Adrenal gland (tissue), 19 donors: ENCODE measurements at places on chromosomes 2 and 18. TPM values are rescaled to one million over a fixed set of nuclear protein-coding genes. Genes with fewer than 3 reads are reported as not detected.
A peak's percentile ranks its signal among the peaks of the same experiment; 100 is the strongest.

DNA sequence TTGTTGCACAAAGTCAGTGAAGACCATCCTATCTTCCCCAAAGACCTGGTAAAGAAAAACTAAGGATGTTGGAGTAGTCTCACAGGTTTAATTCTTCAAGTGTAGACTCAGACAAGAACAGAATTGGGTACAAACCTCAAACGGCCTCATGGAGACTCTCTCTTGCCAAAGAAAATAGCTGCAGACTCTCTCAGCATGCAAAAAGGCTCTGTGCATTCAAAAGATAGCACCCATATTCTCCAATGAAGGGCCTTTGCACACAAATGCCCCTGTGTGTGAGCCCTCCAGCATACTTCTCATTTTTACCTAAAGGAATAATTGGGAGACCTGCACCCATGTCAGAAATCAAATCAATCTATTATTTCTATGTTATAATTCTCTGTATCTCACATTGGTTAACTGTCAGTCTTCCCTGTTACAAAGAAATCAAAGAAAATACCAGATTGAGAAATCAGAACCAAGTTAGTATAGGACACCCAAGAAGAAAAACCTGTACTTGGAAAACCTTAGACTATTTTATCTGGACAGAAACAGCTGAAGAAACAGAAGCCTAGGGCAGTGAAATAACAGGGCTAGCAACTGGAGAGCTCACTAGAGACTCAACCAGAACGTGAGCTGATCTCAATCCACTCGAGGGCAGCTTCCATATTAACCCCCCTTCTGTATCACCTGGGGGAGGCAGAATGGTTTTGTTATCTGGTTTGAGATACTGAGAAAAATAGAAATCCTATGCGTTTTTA is 134.7 kb upstream of the DNAJC10 start:
- no peak overlapping the region for H3K27ac ChIP-seq
- H3K4me3 ChIP-seq, result no peak overlapping the region
- no peaks in the 10 kb centered on the region for H3K4me1 ChIP-seq
- no peaks in the 10 kb centered on the region for H3K27me3 ChIP-seq
- DNase-seq, result no peak

IL1RL1 gene
- total RNA-seq, result 21.6 TPM

MYL1 gene
- not detected for total RNA-seq

- no peak overlapping the region for H3K4me3 ChIP-seq
- no peak for DNase-seq
Observed at GRCh38 chr2:84527137-84528129, 11.1 kb downstream of the DNAH6 start.

DNA sequence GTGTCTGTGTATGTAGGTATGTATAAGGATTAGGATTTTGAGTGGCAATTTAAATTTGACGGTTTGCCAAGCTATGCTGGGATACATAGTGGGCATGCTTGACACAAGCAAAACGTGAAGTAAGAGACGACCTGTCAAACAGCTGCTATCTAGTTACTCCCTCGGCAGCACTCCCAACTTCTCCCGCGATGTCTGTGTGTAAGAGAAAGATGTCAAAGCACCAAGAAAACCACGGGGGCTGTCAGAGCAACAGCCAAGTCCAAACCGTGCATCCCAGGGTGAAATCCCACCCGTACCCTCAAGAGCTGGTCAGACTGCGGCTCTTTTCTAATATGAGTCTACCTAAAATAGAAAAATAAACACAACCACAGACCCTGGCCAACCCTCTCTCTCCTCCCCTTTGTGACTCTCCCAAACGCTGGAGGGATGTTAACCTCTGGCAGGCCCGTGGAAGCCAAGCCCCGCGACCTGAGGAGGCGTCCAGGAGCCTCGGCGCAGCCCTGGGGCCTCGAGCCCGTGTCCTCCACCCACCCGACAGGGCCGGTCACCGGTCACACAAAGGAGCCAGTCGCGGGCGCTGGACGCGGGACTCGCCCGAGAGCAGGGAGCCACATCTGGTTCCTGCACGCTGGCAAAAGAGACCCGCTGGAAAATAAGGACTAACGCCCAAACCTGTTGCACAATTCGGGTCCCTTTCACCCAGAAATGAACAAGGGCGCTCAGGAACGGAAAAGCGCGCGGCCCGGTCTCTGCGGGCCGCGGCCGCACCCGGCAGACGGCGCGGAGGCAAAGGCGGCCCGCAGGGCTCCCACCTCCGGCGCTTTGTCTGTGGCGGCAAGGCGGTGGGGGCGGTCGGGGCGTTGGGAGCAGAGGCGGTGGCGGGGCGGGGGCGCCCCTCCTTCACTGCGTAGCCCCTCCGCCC is 925 bp downstream of the SESTD1 start:
- no peaks in the 10 kb centered on the region for H3K36me3 ChIP-seq
- peak overlapping the region; percentile 96 for H3K27ac ChIP-seq
- no peaks in the 10 kb centered on the region for H3K4me1 ChIP-seq
- H3K4me3 ChIP-seq, result peak overlapping the region; percentile 56
- no peaks in the 10 kb centered on the region for H3K27me3 ChIP-seq

DNA sequence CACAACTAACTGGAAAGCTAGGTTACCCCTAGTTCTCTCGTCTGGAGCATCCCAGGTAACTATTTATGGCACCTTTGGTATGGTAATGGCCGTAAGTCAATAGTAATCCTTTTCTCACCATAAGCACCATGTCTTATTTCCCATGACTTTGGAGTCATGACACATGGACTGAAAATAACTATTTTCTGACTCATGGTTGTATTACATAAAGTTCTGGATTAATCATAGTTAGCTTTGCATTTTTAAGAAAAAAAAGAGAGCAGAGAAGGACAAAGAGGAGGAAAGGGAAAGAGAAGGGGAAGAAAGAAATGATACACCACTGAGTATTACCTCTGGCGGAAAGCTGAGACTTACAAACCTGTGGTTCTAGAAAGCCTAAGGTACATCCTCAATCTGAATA is 99.3 kb downstream of the BIN1 start:
- H3K27ac ChIP-seq, result no peak overlapping the region
- no peak for DNase-seq
- peaks cover 3% of the 10 kb centered on the region for H3K27me3 ChIP-seq
- H3K36me3 ChIP-seq, result no peaks in the 10 kb centered on the region
- no peaks in the 10 kb centered on the region for H3K4me1 ChIP-seq

RFTN2 gene
- total RNA-seq, result 5.5 TPM

DNA sequence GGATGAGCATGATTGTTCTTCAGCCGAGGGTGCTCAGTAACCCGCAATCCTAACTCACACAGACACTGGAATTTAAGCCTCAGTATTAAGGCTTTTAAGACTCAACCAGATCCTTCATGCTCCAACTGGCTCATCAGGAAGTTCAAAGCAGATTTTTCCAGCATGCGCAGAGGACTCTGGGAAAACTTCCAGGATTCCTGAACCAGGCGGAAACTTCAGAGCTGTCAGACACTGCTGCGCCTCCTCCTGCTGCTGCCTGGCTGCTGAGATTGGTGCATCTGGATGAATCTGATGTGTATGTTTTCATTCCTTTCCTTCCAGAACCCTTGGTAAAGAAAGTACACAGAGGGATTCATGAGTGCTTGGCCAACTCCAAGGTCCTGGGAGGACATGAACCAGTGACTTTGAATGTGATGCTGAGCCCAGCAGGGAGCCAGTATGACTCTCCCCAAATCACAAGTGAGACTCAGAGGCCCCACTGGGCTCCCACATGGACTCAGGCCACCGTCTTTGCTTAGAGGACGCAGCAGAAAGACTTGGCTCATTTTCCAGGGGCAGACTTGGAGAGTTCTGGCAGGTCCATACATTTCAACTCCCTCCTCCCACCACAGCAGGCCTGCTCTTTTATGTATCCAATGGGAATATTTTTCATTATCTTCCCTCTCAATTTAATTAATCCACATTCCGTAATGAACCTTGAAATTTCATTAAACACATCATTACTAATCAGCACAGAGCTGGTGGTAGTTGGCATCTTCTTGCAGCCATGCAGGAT is 143.5 kb upstream of the HDAC4 start:
- no peak for DNase-seq
- no peak overlapping the region for H3K27ac ChIP-seq
- H3K27me3 ChIP-seq, result no peaks in the 10 kb centered on the region
- H3K4me1 ChIP-seq, result no peaks in the 10 kb centered on the region
- no peaks in the 10 kb centered on the region for H3K36me3 ChIP-seq

KCNIP3 gene
- 1.7 TPM for total RNA-seq

PSMA8 gene
- total RNA-seq, result not detected

DSG4 gene
- total RNA-seq, result not detected

DNA sequence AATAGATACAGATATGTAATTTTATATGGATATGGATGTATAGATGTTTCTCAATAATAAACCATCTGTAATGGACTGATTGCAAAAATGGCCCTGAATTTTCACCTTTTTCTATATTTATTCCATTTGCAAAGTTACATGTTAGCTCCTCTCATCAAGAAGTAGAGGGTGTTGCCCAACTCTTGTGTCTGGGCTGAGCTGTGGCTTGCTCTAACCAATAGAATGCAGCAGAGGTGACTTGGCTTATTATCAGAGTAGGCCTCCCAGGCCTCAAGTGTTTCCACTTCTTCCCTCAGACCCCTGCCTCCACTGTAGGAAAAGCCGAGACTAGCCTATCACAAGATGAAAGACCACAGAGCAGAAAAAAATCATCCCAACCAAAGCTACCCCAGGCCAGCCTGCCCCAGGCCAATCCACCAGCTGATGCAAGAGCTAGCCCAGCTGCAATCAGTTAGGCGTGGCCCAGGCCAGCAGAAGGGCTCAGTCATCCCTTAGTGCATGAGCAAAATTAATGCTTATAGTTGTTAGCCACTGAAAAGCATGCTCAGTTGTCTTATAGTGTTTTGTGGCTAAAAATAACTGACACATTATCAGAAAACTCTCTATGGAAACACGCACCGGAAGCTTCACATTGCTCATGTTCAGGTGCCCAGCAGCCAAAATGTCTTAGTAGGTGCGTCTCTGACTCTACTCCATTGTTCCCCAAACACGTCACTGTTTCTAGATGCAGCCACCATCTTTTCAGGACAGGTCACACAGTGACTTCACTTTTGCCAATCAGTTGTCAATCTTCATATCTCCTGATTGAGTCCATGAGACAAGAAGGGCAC is 464.0 kb downstream of the FBXO15 start:
- H3K4me1 ChIP-seq, result no peaks in the 10 kb centered on the region
- no peaks in the 10 kb centered on the region for H3K27me3 ChIP-seq
- no peaks in the 10 kb centered on the region for H3K36me3 ChIP-seq
- no peak for DNase-seq

DNA sequence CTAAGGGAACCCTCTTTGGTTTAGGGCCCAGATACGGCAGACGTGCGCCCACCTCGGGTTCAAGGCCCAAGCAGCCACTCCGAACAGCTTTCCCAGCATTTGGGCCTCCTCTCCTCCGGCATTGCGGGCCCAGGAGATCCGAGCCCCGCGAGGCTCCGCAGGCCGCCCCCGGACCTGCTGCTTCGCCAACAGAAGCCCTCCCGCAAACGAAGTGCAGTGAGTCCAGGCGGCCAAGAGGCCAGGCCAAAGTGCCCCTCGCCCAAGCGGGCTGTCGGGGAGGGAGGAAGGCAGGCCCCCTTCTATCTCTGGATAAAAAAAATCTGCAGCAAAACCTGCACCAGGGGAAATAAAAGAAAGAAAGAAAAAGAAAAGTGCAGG is 6.0 kb downstream of the EN1 start:
- peaks cover 15% of the 10 kb centered on the region for H3K4me1 ChIP-seq
- H3K27ac ChIP-seq, result no peak overlapping the region
- H3K27me3 ChIP-seq, result peaks cover 96% of the 10 kb centered on the region
- DNase-seq, result no peak

NDC80 gene
- total RNA-seq, result 0.88 TPM

BMP10 gene
- not detected for total RNA-seq

ACTG2 gene
- total RNA-seq, result 13.3 TPM

- no peaks in the 10 kb centered on the region for H3K27me3 ChIP-seq
- no peak for DNase-seq
- H3K27ac ChIP-seq, result no peak overlapping the region
- H3K36me3 ChIP-seq, result no peaks in the 10 kb centered on the region
- no peak overlapping the region for H3K4me3 ChIP-seq
- H3K4me1 ChIP-seq, result no peaks in the 10 kb centered on the region
Observed at GRCh38 chr2:182548031-182548950, 121.5 kb upstream of the PDE1A start.

DNA sequence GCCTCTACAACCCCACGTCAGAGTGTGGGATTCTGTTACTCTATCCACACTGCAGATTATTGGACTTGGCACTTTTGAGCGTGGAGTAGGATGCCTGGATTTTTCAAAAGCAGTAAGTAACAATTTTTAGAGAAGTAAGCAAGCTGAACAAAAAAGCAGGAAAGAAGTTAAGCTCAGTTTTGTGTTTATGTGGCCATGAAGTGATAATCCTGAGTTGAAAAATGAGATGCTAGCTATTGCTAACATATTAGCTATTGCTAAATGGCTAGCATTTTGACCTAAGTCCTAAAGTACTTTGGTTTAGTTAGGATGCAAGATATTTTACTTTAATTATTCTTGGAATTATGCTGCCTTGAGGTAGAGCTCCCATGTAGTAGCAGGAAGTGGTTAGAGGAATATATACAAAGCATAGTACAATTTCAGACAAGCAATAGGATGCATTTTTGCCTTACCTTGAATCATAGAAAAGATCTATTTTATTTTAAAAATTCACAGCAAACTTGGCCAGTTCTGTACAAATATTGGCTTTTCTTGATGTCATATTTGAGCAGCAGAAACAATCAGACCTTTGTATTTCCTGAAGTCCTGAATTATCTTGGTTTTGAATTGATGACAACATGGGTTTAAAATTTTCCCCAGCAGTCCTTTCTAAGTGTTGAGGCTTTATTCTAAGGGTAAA is 74.6 kb downstream of the COX7A2L start:
- H3K27me3 ChIP-seq, result no peaks in the 10 kb centered on the region
- DNase-seq, result no peak
- no peak overlapping the region for H3K27ac ChIP-seq
- no peaks in the 10 kb centered on the region for H3K4me1 ChIP-seq
- peaks cover 19% of the 10 kb centered on the region for H3K36me3 ChIP-seq

- H3K4me3 ChIP-seq, result no peak overlapping the region
- no peak overlapping the region for H3K27ac ChIP-seq
- DNase-seq, result no peak
- no peaks in the 10 kb centered on the region for H3K27me3 ChIP-seq
- no peaks in the 10 kb centered on the region for H3K36me3 ChIP-seq
Observed at GRCh38 chr2:177972782-177973181, 99.8 kb downstream of the PDE11A start.

STAM2 gene
- total RNA-seq, result 22.8 TPM

DNA sequence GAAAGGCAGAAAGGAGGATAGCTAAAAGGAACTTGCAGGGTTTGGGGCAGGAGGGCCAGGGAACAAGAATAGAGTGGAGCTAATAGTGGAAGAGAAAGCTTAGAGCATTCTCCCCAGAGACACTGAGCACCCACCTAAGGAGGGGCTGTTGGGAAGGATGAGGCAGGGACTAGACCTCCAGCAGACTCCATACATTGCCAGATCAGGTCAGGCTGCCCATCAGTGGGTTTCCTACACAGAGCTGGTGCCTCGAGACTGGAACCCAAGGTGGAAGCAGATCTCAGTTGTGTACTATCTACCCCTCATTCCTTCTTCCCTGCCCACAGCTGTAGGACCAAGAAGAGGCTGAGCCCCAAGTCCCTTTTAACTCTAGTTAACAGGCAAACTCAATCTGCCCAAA is 148.5 kb downstream of the ZFP36L2 start:
- H3K4me1 ChIP-seq, result peaks cover 39% of the 10 kb centered on the region
- H3K36me3 ChIP-seq, result no peaks in the 10 kb centered on the region
- no peak overlapping the region for H3K27ac ChIP-seq
- no peaks in the 10 kb centered on the region for H3K27me3 ChIP-seq

- no peaks in the 10 kb centered on the region for H3K27me3 ChIP-seq
- H3K4me3 ChIP-seq, result no peak overlapping the region
- H3K27ac ChIP-seq, result no peak overlapping the region
- H3K4me1 ChIP-seq, result no peaks in the 10 kb centered on the region
- no peaks in the 10 kb centered on the region for H3K36me3 ChIP-seq
Observed at GRCh38 chr2:18959952-18960717, 370.8 kb upstream of the NT5C1B start.

SLC66A2 gene
- 47.8 TPM for total RNA-seq

COL4A4 gene
- 20.0 TPM for total RNA-seq

COMMD1 gene
- total RNA-seq, result 53.5 TPM
